CD14-positive monocyte (primary cell): ENCODE measurements at places on chromosomes 7 and 10. TPM values are rescaled to one million over a fixed set of nuclear protein-coding genes. Genes with fewer than 3 reads are reported as not detected.

MORN4 gene
- 0.08 TPM in 1 of 2 replicates, not detected in the other for polyA plus RNA-seq

CRYGN gene
- not detected for polyA plus RNA-seq

ASB15 gene
- polyA plus RNA-seq, result not detected

RAMP3 gene
- polyA plus RNA-seq, result not detected in 2 replicates

CHAT gene
- not detected in 2 replicates for polyA plus RNA-seq

RBM20 gene
- not detected in 2 replicates for polyA plus RNA-seq

CTBP2 gene
- 40.9 TPM for polyA plus RNA-seq

UNCX gene
- not detected for polyA plus RNA-seq

LZTS2 gene
- 8.3 and 9.2 TPM in 2 replicates for polyA plus RNA-seq

PTPRZ1 gene
- not detected for polyA plus RNA-seq

PNLIPRP3 gene
- polyA plus RNA-seq, result not detected

- peak; percentile 45 for DNase-seq
Observed at GRCh38 chr7:29878081-29878688, 71.9 kb downstream of the WIPF3 start.

DNA sequence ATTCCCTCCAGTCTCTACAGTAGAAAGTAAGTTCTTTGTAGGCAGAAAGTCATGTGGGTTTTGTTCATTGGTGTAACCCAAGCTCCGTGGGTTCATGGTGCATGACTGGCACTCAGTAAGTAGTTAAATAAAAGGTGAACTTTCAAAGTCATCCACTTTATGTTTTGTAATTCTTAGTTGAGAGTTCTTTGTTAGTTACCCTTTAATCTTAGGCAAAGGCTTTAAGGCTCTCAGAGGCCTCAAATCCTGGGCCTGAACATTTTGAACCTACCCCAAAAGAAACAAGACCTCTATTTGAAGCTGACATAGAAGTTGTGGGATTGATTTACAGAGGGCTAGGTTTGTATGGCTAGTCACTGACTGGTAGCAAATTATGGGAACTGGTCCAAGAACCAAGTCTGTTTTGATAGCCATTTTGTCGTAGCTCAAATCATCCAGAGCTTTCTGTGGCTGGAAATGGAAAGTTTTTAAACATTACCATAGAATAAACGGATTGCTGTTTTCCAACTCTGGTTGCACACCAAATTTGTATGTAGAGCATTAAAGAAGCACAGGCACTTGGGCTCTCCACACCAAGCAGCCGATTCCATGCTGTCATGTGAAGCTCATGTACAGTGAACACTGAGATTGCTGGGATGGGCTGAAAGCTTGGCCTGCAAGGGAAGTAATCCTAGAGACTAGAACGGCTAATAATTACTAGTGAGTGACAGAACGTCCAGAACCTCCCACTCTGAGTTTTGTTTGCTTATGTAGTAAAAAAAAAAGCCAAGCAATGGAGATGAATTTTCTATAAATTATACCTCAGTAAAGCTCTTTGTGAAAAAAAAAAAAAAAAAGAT, 53.5 kb downstream of the DENND11 start:
- no peak for DNase-seq

DNA sequence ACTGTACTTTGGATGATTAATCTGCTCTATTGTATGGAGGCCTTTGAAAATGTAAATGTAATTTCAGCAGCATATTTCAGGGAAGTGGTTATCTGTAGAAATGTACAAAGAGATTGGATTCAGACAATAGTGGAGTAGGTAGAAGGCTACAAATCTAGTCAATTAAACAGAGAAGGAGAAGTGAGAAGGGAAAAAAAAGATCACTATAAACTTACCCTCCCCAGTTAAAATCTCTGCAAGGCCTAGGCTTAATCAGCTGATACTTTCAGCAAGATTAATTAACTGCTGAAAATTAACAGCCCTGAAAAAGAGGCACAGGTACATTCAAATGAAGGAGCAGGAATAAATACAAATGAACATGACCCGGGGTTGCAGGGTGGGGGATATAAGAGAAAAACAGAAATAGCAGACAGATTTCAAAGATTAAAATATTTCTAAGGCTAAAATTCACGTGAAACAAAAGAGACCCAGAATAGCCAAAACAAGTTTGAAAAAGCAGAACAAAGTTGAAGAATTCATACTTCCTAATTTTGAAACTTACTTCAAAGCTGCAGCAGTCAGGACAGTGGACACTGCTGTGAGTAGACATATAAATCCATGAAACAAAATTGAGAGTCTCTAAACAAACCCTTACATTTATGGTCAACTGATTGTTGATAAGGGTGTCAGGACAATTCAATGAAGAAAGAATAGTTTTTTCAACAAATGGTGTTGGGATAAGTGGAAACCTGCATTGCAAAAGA, 96.0 kb downstream of the NRCAM start:
- no peak for DNase-seq

- no peak for DNase-seq
Observed at GRCh38 chr7:135662123-135662372, 266 bp upstream of the STMP1 start.

GRCh38 chr10:69635428-69636272, 5.6 kb downstream of the FAM241B start:
- no peak for DNase-seq

- no peak for DNase-seq
Observed at GRCh38 chr10:126352453-126352852, 35.8 kb downstream of the ADAM12 start.

DNA sequence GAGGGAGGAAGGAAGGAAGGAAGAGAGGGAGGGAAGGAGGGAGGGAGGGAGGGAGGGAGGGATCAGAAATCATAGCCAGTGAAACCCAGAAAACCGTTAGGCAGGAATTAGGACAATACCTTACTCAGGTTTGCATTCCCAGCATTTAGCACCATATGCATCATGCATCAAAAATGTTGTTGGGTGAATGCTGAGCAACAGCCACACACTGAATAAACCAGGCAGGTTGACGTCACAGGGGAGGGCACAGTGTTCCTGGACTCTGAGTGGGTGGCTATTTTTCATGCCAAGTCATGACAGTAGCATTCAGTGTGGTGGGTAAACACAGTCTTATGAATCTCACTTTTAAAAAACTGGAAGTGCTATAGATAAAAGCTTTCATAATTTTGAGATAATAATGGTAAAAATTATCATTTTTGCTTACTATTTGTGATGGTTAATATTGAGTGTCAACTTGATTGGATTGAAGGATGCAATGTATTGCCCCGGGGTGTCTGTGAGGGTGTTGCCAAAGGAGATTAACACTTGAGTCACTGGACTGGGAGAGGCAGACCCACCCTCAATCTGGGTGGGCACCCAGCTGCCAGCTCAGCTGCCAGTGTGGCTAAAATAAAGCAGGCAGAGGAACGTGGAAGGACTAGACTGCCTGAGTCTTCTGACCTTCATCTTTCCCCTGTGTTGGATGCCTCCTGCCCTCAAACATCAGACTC, 199.1 kb upstream of the PRKCQ start:
- DNase-seq, result no peak

GRCh38 chr7:137373507-137373906, 30.0 kb upstream of the PTN start:
- no peak for DNase-seq

GRCh38 chr10:48500771-48501170, 104.1 kb downstream of the ARHGAP22 start:
- no peak for DNase-seq

DNA sequence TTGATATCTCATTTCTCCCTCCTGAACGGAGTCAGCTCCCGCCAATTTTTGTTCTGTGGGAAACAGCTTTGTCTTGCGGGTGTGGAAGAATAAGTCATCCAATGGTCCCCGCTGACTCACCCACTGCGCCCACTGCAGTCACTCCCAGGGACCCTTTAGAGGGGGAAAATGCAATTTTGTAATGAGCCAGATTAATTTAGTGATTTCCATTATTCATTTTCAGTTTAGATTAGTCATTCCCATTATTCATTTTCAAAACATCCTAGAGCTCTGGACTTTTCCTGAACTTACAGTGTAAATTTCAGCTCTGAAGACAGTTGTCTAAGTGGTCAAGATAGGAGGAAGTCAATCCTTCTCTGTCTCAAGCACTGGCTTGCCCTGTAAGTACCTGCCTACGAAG, 154.9 kb upstream of the TMEM72 start:
- DNase-seq, result no peak

DNA sequence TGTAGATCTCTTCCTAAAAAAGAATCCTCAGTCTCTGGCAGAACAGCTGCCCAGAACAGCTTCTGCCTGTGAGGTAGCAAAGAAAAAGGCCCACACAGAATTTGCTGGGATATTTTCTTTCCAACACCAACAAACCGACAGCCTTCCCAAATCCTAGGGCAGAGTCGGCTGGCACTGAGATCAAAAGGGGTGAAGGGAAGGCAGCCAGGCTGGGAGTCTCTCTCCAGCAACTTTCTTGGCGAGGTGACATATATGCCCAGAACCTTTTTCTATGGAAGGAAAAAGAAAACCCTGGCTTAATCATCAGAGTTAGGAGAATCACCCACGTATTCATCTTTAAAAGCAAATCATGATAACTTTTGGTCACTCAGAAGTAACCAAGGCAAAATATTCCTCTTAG, 279.6 kb downstream of the DNAJB6 start:
- DNase-seq, result no peak

DNA sequence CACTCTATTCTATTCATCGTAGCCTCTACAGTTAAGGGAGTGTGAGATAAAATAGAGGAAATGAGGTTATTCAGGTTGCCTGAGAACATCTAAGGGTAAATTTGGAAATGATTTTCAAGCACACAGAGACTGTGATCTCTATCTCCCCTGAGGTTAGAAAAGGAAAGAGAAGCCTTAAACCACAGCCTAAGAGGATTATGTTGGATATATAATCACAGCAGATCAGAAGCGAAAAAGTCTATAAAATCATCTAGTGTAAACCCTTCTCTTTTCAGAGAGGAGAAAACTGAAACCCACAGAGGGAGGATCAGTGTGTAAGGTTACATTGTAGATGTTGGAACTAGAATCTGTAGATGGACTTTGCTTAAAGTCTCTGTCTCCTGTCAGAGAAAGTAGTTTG, 90.6 kb upstream of the SEMA3E start:
- DNase-seq, result no peak

DNA sequence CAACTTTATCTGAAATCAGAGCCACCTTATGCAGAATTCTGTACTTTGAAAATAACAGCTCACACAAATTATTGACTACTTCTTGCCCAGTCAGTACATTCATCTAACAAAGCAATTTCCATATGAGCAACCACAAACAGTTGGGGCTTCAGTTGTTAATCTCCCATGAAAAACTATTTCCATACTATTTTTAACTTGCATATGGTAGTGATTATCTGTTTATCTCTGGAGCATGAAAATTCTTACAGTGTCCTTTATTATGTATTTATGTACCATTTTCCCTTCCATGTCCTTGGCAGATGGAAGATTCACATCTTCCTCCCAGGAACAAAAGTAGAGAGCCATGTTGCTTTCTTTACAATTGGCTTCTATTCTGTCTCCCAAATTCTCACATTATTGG, 285.7 kb downstream of the CRPPA start:
- DNase-seq, result no peak

GRCh38 chr7:30997316-30997715, 33.6 kb downstream of the GHRHR start:
- DNase-seq, result no peak

DNA sequence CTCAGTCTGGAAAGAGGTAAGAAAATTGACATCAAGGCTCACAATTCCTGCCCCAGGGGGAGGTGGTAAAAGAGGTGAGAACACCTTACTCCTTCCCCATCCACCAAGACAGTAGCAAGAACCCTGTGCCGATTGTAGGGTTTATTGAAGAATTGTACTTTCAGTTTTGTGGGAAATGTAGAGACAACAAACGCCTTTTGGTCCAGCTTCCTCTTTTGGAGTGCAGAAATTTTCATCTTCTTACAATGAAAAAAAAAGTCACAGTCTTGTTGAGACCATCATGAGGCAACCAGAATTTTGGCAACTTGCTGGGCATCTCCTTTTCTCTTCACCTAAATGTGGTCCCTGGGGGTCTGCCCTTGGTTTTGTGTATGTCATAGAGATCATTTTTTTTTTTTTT, 217.7 kb downstream of the TMEM178B start:
- no peak for DNase-seq

DNA sequence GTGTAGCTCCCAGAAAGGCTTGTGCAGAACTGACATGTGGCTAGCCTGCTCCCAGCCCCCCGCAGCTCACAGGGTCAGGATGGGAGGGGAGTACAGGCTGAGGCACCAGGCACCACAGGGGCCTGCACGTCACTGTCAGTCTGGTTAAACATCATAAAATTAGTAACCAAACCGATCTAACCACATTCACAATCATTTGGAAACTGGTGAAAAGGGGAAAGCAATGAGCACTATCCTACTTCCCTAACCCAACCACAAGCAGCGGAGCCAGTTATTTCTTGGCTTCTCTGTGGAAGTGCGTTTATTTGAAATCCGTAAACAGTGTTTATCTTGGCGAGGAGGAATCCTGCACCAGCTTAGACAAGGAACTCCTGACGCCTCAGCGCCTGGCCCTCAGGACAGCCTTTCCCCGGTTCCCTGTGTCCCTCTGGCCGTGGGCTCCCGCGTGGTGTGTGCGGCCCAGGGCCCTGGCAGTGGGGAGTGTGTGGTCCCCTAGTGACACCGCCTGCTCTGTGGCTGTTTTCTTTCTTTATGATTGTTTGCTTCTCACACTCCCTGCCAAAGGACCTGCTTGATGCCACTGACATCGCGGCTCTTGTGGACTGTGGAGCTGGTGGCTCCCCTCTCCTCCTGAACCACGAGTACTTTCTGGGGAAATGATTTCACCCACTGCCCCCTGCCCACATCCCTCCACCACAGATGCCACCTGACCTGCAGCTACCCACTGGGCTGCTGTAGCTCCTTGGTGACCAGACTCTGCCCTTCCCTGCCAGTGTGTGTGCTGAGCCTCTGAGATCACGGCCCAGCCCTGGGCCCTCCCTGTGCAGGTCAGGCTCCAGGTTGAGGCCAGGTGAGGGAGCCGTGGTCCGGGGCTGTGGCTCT, 38.0 kb downstream of the INPP5A start:
- peak; percentile 78 for DNase-seq

DNA sequence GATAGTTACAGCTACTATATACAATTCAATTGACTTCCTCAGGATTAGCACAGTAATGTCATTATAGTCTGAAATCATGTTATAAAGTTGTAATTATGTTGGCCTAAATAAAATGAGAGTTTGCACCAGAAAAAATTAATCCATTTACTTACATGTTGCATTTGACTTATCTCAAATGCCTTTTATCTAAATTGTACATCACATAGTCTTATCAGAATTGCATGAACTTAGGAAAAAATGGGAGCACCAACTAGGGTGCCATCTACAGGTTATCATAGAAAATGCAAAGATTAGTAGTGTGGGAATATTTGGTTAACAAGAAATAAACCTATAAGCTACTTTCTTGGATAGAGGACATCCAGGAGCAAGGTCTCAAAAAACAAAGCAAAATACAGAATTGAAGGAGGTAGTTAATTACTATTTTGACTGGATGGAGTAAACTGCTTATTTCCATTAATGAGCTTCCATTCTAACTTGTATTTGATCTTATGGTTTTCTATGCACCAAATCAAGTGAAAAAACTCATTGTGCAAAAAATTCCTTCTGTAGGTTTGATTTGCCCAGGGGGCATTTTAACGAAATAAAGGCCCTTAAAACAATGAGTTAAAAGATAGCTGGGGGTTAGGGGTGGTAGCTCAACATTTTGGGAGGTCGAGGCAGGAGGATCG, 60.0 kb upstream of the ORC5 start:
- no peak for DNase-seq
